ENCODE measurements at places on chromosomes 3 and 15.

DNA sequence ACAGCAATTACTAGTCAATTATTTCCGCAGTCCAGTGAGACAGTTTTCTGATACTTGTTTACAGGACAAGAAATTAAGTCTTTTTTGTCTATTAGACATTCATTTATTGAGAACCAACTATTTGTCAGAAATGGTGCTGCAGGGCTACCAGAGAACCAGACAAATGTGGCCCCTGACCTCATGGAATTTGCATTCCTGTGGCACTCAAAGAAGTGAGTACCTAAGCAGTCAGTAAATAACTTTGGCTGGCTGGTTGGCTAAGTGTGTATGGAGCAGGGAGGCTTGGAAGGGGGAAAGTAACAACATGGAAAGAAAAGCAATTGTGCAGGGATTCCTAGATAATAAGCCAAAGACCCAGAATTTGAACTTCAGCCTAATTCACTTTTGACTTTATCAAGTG lies 837.0 kb upstream of the CFAP20DC start:
- no peak for DNase-seq

DNA sequence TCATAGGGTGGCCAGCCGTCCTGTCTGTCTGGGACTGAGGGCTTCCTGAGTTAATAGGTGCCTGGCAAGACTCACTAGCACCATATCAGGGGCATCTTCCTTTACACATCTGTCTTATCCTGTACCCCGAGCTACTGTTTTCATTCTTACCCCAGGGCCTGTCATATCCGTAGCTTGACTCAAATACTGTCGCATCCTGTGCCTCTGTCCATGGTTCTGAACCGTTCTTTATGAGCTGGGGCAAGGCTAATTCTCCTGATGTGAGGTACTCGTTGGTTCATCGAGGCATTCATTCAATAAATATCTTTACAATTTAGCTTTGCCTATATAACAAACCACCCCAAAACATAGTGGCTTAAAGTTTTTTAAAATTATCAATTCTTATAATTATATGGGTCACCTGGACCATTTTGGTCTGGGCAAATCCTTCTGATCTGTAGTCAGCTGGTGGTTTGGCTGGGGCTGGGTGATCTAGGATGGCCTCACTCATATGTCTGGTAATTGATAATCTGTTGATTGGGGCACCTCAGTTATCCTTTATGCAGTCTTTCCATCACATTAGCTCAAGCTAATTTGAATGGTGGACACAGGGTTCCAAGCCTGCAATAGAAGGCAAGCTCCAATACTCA lies 121.2 kb downstream of the TLE3 start:
- peak; percentile 59 for DNase-seq

DNA sequence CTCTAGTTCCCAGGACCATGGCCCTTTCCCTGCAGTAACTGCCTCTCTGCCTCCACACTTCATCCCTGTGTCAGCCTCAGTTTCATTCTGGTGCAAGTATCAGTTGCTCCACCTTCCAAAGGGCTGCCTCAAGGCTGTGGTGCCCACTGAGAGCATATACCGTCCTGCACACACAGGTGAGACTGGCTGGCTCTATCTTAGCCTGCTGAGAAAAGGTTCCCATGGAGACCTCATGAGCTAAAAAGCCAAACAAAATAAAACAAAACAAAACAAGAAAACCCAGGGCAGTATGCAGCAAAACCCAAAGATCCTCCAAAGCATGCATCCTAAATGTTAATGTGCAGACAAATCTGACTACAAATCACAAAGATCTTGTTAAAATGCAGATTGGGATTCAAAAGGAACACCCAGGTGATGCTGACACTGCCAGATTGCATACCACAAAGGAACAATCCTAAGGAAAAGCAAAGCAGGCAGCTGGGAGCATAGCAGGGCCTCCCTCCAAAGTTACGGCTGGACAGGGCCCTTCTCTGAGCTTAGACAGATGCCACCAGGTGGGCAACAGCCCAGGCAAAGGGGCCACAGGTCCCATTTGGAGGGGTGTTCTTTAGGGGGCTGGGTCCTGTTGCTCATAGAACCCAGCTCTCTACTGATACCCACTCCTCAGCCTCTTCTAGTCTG lies 76.3 kb upstream of the SLCO2A1 start:
- no peak for DNase-seq

- peak; percentile 97 for DNase-seq
These were observed at the start of gene THBS1 for GRCh38 chr15:39580485-39581241. Gene THBS1, plus strand, starts transcription at chr15:39581079. Its CDS starts 779 bp downstream, at chr15:39581858.

DNA sequence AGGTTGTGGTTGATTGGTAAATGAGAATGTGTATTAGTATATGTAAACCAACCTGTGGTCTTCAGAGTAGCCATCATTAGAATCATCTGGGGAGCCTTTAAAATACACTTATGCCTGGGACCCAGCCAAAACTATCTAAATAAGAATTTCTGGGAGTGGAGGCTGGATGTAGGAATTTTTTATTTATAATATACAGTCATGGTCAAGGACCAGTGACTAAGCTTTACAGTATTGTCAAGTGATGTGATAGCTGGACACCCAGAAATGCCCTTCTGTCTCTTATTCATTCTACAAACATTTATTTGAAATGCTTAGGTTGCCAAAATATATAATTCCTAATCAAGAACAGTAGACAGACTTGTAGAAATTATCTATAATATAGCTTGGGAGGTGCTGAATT lies 132.2 kb downstream of the MBNL1 start:
- no peak for DNase-seq

DNA sequence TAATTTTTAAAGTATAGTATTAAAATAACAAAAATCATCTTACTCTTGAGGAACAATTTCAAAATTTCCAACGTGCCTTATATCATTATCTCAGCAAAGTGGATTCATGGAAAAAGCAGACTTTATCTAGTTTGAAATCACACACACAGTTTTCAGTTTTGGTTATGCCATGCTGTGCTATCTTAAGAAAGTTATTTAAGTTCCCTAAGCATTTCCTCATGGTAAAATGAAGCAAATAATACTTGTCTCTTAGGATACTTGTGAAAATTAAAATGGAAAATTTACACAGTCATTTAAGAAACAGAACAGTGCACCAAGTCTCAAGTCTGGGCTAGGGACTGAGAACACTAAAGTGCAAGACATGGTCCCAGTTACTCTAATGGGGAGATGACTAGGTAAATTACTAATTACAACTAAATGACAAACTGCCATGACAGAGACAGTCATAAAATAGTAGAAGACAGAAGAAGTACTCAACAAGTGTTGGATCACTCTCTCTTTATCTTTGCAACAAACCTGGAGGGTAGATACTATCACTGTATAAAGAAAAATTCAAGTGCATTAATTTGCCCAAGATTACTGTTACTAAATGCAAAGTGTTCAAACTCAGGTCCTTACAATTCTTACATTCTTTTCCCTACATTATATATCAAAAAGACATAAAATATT lies 44.8 kb downstream of the DMXL2 start:
- no peak for DNase-seq

GRCh38 chr15:84979651-84980050 lies 2.0 kb upstream of the PDE8A start:
- peak; percentile 84 for DNase-seq

DNA sequence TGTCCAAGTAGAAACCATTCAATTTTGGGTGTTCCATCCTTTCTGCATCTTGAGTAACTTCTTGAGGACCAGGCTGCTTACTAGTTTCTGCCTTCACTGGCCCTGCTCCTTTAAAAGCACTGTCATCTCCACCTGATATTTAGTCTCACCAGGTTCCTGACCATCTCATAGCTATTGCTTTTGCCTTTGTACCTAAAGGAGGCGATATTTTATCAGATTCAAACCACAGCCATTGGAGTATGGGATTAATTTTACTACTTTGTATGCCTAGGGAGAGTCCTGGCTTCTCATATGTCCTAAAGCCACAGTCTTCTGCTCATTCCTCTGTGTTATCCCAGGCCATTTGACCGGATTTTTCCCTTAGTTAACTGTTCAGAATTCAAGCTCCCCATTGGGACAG lies 51.8 kb upstream of the RFX7 start:
- DNase-seq, result no peak

DNA sequence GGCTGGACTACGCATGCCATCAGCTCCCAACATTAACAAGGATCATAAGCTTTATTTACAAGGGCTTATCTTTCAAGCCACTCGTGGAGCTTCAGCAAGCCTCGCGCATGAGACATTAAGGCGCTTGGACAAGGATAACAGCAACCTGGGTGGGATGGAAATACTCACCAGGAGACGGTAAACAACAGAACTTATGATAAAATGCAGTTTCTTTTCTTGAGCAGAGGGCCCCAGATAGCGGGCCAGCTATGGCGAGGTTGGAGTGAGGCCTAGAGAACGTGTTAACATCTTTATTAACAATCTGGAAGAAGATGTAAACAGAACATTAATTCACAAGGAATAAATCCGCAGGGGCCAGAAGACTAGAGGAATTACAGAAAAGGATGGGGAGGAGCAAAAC lies 158.2 kb downstream of the NTRK3 start:
- no peak for DNase-seq

DNA sequence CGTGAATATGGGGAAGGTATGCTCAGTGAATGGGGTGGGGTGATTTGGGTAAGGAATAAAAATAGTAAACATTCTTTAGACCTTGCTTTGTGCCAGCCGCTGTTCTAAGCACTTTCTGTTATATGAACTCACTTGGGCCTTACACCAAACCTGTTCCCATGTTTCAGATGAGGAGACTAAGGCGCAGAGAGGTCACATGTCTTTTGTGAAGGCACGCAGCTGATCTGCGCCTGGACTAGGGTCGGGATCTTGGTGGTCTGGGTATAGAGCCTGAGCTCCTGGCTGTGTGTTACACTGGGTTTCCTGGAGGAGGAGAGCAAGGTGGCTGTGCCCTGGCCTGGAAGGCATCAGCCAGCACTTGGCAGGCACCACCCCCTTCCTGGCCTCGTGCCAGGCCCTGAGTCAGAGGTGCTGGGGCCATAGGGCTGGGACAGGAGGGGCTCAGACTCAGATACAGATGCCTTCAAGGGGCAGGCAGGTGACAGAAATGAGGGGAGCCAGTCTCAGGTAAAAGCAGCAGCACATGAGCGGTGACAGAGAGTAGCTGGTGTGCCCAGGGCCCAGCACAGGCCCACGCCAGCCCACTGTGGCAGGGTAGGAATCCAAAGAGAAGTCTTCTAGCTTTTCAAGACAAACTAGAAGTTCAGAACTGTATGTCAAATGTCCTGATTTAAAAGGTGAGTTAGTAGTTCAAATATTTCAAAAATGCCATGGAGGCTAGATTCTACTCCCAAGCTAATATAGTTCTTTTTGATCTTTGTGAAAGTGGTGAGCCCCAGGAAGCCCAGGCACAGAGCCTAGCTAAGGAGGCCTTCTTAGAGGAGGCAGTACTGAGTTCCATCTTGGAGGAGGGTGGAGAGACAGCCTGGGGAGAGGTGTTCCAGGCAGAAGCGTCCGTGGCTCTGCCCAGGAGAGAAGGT lies 83.1 kb downstream of the DNAJB8 start:
- no peak for DNase-seq

DNA sequence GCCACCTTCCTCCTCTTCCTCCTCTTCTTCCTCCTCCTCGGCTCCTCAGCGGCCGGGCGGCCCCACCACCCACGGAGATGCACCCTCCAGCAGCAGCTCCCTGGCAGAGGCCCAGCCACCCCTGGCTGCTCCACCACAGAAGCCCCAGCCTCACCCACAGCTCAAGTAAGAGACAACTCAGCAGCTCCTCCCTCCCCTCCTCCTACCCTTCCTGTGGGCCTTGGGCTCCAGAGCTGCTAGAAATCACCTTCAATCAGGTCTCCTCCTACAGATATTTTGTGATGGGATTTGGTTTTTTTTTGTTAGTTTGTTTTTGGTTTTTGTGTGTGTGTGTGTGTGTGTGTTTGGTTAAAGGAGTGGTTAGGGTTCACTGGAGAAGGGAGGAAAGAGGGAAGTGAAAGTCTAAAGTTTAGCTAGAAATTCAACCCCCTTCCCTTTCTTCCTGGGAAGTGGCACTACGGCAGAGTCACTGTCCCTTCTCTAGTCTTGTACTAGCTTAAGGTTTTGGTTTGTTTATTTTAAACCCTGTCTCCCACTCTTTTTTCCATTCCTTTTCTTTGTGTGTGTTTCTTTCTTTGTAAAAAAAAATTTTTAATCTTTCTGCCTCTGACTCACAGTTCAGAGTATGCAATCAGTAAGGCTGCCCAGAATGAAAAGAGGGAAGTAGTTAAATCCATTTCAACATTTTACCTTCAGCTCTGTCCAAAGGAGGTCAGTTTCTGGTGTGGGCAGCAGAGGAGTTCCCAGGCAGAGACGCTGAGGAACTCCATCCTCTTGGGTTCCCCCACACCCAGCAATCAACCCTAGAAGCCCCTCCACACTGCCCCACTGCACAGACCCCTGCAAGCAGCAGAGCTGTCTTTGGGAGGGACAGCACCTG lies 29.0 kb upstream of the TIMP4 start:
- DNase-seq, result no peak

- peak; percentile 89 for DNase-seq
These were observed 5.5 kb upstream of the PLXND1 start for GRCh38 chr3:129611812-129612533.

DNA sequence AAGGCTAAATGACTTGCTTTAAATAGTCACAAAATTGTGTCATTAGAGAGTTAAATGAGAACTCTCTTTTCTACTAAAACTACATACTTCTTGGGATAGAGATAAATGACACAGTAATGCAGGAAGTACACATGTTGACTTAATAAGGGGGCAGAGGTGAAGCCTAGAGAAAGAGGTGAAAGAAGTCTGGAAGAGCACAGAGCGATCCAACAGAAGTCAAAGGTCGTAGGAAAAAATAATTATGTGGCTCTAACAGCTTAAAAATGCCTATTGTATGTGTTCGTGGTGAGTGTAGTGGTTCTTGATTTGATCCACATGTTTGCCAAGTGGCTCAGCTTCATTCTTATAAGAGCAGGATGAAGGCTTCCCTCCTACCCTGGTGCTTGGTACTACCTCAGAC lies 61.7 kb downstream of the TMEM212 start:
- no peak for DNase-seq

GRCh38 chr3:160641665-160642309 lies 35.2 kb upstream of the ARL14 start:
- DNase-seq, result no peak

GRCh38 chr3:190721330-190721729 lies 141.2 kb downstream of the GMNC start:
- DNase-seq, result no peak

DNA sequence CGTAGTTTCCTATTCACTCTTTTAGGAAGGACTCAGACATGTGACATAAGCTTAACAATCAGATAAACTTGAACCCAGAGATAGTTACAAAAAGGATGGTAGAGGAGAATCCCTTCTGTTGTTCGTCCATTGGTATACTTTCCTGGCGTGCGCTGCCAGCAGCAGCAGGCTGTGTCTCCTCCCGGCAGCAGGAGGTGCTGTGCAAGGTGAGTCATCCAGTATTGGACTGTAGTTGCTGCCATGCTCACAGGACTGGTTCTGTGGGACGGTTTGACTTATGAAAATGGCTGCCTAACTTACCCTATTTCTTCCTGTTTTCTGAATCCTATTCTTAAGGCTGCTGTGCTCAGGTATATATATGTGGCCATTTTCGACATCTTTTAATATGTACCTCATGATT lies 253.4 kb upstream of the LRRC3B start:
- peak; percentile 15 for DNase-seq
